ENCODE measurements at places on chromosomes 4 and X.

- DNase-seq, result no peak
Observed at GRCh38 chr4:90349636-90350035, 222.4 kb downstream of the CCSER1 start.

DNA sequence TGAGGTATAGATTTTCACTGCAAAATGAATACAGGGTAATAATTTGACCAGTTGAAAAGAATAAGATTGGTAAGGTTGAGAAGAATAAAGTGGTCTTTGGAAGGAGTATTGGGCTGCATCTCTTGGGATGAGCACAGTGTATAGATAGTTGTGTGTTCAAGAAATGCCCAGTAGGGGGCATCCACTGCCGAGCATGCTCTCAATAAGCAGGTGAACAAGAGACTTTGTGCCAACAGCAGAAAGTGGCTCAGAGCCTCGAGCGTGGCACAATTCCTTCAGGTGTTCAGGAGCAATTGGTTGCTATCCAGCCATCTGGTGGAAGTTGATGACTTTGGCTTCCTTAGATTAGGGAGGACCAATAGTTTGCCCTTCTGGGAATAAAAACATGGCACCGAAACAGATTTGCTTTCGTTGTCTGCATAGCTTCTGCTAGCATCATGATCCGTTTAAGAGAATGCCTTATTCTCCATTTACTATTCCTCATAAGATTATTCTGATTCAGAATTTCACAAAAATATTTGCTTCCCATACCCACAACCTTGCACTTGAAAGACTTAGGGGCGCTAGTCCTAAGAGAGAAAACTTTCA lies 258.1 kb upstream of the NEIL3 start:
- DNase-seq, result peak; percentile 2

- DNase-seq, result no peak
Observed at GRCh38 chr4:154618708-154619315, 6.4 kb upstream of the FGG start.

GRCh38 chr4:3313556-3314228 lies 20.9 kb downstream of the RGS12 start:
- DNase-seq, result no peak

DNA sequence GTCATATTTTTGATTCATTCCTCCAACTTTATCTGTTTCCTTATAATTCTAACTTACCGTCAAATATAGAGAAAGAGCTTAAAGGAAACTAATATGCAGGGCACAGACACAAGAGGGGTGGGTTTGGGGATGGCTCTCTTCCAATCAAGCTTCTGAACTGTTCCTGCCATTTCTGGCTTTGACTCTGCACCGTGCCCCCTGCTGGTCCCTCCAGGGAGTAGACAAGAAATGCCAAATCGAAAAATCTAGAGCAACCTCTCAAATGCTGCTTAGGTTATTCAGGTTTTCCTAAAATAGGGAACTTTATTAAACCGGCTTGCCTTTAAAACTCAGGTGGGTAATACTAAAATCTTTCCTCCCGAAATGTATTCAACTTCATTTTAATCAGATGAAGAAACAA lies 39.8 kb upstream of the VCX3A start:
- no peak for DNase-seq

GRCh38 chr4:74267998-74268606 lies 40.2 kb upstream of the EPGN start:
- no peak for DNase-seq

- no peak for DNase-seq
Observed at GRCh38 chrX:38601866-38602265, 40.5 kb downstream of the TSPAN7 start.

DNA sequence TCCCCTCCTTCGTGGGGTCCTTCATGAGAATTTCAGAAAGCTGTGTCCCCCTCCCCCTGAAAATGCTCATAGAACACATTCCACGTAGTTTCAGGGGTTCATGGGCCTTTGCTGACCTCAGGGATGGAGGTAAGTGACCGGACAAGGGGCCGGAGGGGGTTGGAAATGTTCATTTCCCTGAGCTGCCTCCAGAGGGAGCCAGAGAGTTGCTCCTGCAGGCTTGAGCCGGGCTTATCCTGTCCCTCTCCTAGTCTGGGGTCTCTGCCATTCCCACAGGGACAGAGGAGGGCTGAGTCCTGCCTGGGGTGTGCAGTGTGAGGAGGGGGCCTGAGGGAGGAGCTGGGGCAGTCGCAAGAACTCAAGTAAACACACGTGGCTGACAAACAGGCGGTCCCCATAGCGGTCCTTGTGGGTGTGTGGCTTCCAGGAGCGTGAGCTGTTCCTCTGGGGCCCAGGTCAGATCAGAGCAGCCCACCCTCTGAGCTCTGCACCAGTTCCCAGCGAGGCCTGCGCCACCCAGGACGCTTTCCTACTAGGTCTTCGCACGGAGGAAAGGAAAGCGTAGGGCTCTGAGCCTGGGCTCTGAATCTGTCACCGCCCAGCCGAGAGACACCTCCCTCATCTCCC lies 62.5 kb downstream of the WFS1 start:
- DNase-seq, result peak; percentile 23

- no peak for DNase-seq
Observed at GRCh38 chrX:20029728-20030127, 38.9 kb upstream of the BCLAF3 start.

DNA sequence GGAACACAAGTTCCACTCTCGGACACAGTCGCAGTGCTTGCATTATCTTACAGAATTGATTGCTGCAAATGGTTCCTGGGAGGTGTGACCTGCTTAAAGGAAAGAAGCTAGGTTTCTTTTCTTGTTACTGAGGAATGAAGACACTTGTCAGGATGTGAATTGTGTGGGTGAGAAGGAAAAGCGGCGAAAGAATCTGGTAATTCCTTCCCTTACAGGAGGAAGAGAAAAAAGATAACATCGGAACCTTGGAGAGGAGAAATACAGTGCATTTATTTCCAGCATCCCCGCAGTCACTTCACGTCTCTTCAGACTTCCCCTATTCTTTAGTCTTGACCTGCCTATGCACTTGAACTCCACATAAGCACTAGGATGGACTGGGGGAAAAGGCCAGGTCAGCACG lies 389 bp upstream of the CCSER1 start:
- DNase-seq, result no peak

DNA sequence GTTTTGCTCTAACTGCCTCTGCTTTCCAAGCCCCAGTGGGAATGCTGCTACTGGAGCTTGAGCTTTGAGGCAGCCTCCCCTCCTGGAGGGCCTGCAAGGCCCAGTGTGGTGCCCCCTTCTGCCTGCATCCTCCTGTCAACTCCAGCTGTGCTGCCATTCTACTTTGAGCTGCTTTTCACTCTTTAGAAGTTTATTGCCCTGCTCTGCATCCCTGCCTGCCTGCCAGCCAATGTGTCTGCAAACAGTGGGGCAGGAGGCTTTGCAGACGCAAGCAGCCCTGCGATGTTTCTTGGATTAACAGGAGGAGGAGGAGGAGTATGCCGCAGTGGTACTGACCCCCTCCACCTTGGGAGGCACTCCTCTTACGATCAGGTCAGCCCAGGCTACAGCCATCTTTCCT lies 16.4 kb downstream of the TMEM31 start:
- DNase-seq, result no peak

DNA sequence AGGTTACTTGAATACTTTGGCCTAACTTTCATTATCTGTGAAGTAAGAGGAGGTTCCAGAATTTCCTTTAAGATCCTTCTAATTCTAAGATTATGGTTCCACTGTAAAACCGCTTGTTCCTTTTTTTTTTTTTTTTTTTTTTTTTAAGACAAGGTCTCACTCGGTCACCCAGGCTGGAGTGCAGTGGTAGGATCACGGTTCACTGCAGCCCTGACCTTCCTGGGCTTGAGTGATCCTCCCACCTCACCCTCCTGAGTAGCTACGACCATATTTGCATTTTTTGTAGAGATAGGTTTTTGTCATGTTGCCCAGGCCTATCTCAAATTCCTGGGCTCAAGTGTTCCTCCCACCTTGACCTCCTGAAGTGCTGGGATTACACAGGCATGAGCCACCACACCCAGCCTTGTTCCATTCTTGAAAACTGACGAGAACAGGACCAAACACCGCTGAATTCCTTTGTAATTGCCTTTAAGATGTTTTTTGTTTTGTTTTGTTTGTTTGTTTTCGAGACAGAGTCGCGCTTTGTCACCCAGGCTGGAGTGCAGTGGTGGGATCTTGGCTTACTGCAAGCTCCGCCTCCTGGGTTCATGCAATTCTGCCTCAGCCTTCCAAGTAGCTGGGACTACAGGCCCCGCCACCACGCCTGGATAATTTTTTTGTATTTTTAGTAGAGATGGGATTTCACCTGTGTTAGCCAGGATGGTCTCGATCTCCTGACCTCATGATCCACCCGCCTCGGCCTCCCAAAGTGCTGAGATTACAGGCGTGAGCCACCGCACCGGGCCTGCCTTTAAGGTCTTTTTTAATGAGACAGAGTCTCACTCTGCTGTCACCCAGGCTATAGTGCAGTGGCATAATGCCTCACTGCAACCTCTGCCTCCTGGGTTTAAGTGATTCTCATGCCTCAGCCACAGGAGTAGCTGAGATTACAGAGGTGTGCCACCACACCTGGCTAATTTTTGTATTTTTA lies 6.8 kb downstream of the PDS5A start:
- DNase-seq, result no peak

GRCh38 chr4:156280686-156281085 lies 327.0 kb upstream of the CTSO start:
- DNase-seq, result no peak

- no peak for DNase-seq
Observed at GRCh38 chrX:11380187-11380844, 87.1 kb downstream of the AMELX start.

DNA sequence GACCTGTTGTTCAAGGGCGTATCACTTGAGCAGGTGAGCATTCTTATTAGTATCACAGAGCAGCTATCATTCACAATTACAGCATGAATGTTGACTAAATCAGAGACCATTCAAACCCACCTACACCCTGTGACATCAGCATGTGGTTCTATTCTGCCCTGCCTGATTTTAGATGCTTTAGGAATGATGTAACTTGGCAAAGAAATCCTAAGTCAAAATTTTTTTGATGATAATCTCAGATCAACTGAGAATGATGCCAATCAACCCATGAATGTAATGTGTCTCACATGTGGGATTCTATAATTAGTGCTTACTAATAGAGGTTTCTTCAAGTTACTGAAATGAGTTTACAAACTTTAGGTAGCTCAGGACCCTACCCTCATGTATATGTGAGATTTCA lies 13.4 kb upstream of the CHIC2 start:
- no peak for DNase-seq

DNA sequence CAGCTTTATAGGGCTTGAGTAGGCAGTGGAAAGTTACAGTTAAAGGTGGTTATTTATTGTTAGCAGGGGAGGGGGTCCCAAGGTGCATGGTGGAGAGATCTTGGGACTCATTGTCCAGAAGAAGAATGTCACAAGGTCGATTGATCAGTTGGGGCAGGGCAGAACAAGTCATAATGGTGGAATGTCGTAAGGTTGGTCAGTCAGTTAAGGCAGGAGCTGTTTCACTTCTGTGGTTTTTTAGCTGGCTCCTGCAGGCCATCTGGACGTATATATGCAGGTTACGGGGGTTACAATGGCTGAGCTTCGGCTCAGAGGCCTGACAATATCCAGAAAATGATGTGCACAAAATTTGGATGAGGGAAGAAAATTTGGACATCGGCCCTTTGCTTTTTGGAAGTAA lies 7.1 kb downstream of the OFD1 start:
- DNase-seq, result no peak

DNA sequence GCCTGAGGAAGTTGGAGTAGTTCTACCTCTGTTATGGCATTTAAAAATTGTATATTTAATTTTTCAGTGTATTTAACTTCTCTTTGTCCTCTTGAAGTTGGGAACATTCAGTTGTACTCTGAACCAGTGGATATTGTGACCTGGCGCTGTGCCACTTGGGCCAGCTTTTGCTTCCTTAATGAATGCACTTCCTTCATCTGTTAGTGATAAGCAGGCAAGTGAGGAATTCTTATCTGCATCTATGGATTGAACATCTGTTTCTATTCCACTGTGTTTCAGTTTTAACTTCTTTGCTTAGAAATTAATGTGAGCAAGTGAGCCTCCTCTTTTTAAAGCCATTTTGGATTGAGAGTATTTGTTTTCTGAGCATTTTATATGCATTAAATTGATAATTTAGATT lies 128.3 kb downstream of the UCHL1 start:
- DNase-seq, result no peak

DNA sequence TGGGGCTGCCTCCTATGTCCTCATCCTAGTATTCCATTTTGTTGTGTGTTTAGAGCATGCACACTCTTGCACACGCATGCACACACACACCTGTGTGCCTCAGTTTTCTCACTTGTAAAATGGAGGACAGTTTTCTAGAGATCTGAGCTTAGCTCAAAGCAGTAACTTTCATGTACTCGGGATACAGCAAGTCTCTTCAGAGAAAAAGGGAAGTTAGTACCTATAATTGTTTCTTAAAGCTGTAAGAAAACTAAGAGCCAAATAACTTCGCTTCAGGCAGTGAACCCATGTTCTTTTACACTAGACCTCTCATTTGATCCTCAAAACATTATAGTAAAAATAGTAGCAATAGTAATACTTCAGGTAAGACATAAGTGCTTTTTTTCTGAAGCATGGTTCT lies 49.6 kb downstream of the KIT start:
- DNase-seq, result no peak

GRCh38 chrX:74280759-74281158 lies 23.2 kb upstream of the ZCCHC13 start:
- no peak for DNase-seq

DNA sequence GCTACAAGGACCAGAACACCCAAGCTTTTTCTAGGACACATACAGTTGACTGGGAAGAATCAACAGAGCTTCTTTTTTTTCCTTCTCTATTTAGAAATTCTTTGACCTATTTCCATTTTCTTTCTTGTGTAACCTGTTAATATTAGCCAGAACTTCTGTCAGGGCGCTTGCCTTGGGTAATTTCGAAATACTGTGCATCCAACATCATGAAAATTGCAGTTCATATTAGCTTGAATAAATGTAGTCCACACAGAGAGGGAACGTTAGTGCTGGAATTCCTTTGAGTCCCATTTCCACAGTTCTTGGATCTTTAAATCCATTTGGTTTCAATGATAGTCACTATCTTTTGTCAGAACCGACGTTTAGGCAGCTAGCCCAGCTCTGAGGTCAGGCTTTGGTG lies 141.8 kb downstream of the MXRA5 start:
- DNase-seq, result no peak

DNA sequence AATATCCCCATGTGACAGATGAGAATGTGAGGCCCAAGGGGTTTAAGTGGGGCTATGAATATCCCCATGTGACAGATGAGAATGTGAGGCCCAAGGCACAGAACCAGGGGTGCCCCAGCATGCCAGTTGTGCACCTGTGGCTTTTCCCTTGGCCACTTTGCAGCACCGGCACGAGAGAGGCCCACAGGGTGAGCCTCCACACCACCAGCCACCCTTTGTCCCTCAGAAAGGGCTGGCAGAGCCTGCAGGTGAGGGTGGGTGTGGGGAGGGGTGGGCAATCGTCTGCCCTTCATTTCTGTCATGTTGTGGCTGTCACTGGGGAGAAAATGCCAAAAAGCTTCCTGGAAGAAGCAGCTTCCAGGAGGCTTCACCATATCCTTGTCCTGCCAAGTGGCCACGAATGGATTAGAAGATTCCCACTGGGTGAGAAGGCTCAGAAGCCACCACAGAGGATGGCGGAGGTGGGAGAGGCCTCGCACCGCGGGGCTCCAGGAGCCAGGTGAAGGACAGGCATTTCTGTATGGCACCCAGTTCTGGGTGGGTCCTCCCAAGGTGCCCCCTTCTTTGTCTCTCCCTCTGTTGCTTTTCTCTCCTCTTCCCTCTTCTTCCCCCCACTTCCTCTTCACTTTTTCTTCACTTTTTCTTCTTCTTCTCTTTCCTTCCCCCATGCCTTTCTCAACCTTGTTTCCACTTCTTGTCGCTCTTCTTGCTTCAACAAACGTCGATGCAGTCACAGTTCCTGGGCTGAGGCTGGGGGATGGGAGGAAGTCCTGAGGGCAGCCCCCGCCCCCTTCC lies 469 bp upstream of the GPR78 start:
- no peak for DNase-seq

- no peak for DNase-seq
Observed at GRCh38 chr4:124491361-124492145, 221.0 kb downstream of the ANKRD50 start.
